Bronchial epithelial cell (primary cell): ENCODE measurements at places on chromosomes 13 and 19.

- DNase-seq, result peak; percentile 82
Observed at GRCh38 chr13:36445891-36446351, 13.6 kb downstream of the CCNA1 start.

DNA sequence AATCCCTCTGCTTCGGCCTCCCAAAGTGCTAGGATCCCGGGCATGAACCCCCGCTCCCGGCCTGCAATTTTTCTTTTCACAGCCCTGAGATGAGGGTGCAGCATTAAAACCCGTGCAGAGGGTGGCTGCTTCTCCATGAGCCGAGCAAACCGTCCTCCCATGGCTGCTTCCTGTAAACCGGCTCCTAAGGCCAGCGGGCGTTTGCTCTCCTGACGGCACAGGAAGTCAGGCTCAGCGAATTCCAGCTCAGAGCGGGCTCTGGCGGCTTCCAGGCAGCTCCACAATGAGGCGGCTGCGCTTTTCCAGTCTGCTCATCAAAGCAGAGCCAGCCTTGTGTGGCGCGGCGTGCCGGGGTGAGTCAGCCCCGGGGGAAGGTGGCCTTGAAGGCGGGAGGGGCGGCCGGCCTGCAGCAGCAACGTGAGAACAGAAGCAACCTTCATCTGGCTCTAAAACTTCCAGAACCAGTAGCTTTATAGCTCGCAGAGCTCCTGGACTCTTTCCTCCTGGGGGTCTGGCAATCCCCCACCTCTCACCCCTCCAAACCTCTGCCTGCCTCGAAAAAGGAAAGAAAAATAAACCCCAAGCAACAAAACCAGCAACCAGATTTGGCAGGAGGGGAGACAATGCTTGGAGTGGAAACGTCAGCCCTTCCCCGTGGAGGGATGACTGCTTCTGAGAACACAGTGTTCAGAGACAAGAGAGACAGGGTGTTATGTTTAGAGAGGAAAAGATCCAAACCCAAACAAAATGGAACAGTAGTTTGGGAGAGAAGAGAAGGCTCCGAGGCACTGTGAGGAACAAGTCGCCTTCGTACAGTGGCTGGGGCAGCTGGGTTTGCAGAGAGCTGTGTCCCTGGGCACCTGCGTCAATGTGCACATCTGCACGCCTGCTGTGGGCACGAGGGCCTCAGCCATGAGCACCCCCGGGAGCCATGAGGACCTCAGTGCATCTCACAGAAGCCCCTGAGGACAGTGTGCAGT, 67.8 kb downstream of the GADD45B start:
- peak; percentile 90 for DNase-seq

- DNase-seq, result peak; percentile 2
Observed at GRCh38 chr13:64239372-64239771, 2823.7 kb upstream of the PCDH20 start.

DNA sequence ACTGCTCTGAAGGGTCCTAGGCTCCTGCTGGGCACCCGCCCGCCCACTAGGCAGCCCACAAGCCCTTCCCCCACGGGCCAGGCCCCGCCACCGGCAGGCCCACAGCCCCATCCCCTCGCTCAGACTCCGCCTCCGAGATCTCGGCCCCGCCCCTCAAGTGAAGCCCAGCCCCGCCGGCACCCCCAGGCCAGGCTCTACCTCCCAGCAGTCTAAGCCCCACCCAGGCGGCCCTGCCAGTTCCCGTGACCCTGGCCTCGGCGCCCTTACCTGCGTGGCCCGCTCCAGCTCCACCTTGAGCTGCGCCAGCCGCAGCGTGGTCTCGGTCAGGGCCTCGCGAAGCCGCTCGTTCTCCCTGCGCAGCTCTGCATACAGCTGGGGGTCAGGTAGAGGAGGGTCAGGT, 16.3 kb downstream of the EPS8L1 start:
- no peak for DNase-seq

GRCh38 chr13:51797664-51798488, 6.1 kb downstream of the DHRS12 start:
- peak; percentile 81 for DNase-seq

DNA sequence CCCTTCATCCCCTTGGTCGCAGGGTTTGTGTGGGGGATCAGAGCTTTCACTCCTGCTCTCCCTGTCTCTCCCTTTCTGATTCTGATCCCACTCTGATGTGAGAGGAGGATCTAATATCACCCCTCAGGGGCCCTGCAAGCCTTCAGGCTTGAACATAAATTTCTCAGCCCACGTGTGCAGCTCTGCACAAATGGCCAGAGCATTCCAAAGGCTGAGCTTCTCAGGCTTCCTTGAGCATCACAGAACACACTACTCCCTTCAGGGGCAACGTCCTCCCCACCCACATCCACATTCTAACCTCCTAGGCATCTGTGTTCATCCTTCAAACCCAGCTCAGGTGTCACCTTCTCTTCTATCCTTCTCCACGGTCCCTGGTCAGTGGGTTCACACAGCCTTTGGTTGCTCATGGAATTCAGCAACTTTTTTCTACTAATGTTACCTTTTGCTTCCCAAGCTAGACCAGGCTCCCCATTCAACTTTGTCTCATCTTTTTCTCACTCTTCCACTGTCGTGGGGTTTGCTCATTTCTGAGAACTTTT, 24.4 kb upstream of the DOCK9 start:
- no peak for DNase-seq

- DNase-seq, result no peak
Observed at GRCh38 chr13:53642306-53642705, 613.7 kb downstream of the OLFM4 start.

GRCh38 chr13:45102136-45102507, 18.2 kb upstream of the GTF2F2 start:
- DNase-seq, result no peak

DNA sequence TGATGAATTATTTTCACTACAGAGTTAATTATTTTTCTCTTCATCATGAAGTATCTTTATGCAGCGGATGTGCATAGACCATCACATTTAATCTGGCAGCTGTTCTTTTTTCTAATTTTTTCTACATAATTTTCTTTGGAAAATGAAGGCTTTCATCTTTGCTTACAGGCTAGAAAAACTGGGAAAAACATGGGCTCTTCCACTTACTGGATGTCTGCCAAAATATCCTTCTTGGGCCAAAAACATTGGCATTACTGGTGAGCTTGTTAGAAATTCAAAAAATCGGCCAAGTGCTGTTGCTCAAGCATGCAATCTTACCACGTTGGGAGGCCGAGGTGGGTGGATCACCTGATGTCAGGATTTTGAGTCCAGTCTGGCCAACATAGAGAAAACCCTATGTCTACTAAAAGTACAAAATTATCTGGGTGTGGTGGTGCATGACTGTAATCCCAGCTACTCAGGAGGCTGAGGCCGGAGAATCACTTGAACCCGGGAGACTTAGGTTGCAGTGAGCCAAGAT, 176.8 kb downstream of the ZNF737 start:
- no peak for DNase-seq

- DNase-seq, result peak; percentile 53
Observed at GRCh38 chr19:2266183-2266993, 10.2 kb upstream of the JSRP1 start.

- DNase-seq, result no peak
Observed at GRCh38 chr13:113646376-113646775, 11.6 kb downstream of the ATP4B start.

- no peak for DNase-seq
Observed at GRCh38 chr13:90270226-90270625, 1077.3 kb upstream of the MIR17HG start.

DNA sequence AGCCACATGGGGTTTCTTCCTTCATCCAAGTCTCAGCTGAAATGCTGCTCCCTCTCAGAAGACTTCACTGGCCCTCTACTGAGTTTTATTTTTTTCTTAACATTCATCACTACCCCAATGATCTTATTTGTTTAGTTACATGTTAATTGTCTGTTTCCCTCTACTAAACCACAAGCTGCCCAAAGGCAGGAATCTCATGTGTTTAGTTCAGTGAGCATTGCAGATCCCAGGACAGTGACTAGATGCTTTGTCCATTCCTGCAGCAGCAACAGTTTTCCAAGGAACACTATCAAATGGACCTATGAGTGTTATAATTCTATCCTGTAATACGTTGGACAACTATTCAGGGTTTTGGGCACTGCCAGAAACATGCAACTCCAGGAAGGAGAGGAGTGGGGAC, 93.1 kb downstream of the RNASEH2B start:
- DNase-seq, result peak; percentile 8

DNA sequence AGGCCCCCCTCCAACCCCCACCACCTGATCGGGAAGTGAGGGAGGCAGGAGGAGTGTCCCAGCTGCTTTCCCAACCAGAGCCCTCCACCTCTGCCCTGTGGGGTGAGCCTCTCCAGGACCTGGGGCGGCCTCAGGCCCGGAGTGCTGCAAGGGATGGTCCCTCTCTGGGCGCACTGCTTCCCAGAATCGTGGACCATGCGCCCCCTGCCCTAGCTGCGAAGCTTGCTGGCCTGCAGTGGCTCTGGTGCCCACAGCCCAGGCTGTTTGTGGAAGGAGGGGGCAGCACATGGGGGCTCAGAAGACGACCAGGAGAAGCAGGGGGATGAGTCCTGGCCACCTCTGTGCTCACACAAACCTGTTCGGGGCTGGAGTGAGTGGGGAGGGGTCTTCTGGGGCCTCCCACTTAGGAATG, 33.6 kb downstream of the CEBPG start:
- no peak for DNase-seq

GRCh38 chr13:112648966-112649690, 40.7 kb upstream of the ATP11A start:
- DNase-seq, result no peak

DNA sequence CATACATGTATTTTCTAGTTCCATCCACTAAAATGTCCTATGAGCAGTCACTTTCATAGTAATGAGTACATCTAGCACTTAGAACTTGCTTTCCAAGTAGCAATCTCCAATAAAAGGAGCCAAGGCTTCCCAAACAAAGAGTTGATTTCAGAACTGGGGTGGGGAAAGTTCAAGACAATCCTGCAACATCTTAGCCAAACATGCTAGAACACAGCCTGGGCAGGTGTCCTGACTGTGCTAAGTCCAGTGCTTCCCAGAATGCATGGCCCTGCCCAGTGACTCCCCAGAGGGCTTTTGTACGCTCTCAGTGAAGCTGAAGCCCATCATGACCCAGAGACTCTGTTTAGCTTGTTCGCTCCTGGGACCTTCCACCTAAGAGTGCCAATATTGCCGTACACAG, 106.7 kb upstream of the UBAC2 start:
- peak; percentile 51 for DNase-seq
